Placental pericyte (primary cell): ENCODE measurements at places on chromosomes 2 and 18. TPM values are rescaled to one million over a fixed set of nuclear protein-coding genes. Genes with fewer than 3 reads are reported as not detected.

MAPRE2 gene
- total RNA-seq = 23.2 and 30.9 TPM in 2 replicates

TWIST2 gene
- 30.4 and 66.4 TPM in 2 replicates for total RNA-seq

SP110 gene
- total RNA-seq = 17.5 and 20.6 TPM in 2 replicates

GCG gene
- not detected in 2 replicates for total RNA-seq

FAM117B gene
- total RNA-seq = 2.6 and 11.2 TPM in 2 replicates

PXDN gene
- 471 and 655 TPM in 2 replicates for total RNA-seq

TTR gene
- total RNA-seq = not detected in 2 replicates

SERPINB3 gene
- not detected in 2 replicates for total RNA-seq

CYP1B1 gene
- 11.5 and 70.2 TPM in 2 replicates for total RNA-seq

SPDYA gene
- total RNA-seq = 0.57 and 0.66 TPM in 2 replicates

MALL gene
- 2.4 and 27.1 TPM in 2 replicates for total RNA-seq

MYCN gene
- 2.1 TPM in 1 of 2 replicates, not detected in the other for total RNA-seq

PID1 gene
- 23.6 and 35.0 TPM in 2 replicates for total RNA-seq

CTLA4 gene
- not detected in 2 replicates for total RNA-seq

CDH2 gene
- total RNA-seq = 121 and 355 TPM in 2 replicates

FRZB gene
- 0.14 and 0.66 TPM in 2 replicates for total RNA-seq

EIF2AK2 gene
- 18.6 and 42.2 TPM in 2 replicates for total RNA-seq

ST6GAL2 gene
- 0.44 and 27.3 TPM in 2 replicates for total RNA-seq
